WTC11 (cell line): ENCODE measurements at places on chromosomes 5 and 9.
A peak's percentile ranks its signal among the peaks of the same experiment; 100 is the strongest.

DNA sequence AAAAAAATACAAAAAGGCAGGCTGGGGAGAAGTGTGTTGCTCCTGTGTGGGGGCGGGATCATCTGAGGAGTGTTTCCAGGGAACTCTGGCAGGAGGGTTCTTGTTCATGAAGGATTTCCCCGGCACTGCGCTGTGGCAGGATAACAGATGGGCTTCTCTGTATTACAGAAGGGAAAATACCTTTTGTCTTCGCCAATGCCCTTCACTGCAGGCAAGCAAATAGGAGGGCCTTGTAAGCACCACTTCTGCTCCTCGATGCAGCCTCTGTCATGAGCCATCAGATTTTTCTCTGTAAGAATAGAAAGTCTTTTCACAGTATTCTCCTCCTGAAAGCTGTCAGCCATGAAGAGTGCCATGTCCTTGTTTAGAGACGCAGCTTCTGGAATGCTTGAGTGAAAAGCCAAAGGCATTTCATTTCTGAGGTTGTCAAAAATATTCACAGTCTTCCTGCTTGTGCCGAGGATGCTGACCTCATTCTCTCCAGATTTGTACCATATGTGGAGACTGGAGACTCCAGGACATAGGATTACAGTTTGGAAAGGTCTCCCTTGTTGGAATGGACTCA, 294.0 kb downstream of the YTHDC2 start:
- DNase-seq, result no peak

DNA sequence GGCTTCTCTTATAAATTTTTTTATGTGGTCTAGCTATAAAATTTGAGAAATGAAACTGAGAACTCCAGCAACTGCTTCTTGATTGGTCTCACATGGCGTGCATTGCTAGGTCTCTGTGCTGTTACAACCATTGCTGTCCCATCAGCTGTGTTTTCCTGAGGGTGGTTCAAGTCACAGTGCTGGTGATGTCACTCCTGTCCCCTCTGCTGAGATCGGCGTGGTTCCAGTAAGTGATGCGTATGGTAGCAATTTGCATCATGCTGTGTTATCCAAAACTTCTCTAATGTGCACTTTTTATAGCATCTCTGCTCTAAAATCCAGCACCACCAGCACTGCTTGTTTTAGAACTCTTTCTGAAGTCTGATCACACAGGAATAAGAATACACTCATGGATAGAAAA, 112.6 kb upstream of the ZNF608 start:
- no peak for DNase-seq

DNA sequence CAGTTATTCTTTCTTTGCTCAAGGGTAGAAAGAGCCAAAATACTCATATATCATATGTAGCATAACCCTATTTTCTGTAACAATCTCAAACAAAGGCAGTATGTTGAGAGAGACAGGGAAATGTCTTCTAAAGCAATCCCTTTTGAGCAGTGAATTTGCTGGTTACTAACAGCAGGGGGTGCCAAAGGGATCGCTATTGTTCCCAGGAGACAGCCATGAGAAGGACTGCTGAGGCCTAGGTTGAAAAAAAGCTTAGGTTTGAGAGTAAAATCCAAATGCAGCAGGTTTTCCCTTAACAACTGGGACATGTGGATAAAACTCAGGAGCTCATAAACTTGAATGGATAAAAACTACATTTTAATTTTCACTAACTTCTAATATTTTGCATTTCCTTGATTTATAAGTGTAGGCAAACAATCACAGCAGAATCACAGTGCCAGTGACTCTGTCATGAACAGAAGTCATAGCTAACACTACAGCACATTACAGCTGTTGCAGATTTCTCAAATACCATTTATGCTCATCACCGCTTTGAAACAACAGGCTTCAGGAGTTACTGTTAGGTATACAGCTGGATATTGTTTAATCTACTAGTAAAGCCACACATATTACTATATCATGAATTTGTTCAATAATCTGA, 148.4 kb downstream of the MAPKAP1 start:
- DNase-seq, result peak; percentile 64

GRCh38 chr9:136769710-136770191, 5.4 kb upstream of the LCN15 start:
- peak; percentile 82 for DNase-seq

- no peak for DNase-seq
Observed at GRCh38 chr9:3023449-3023848, 179.6 kb upstream of the PUM3 start.

GRCh38 chr5:151493665-151494064, 46.3 kb downstream of the SLC36A1 start:
- no peak for DNase-seq

- no peak for DNase-seq
Observed at GRCh38 chr5:105877592-105877991, 1793.1 kb downstream of the EFNA5 start.

GRCh38 chr5:138463419-138464007, 1.8 kb upstream of the EGR1 start:
- DNase-seq, result peak; percentile 36

DNA sequence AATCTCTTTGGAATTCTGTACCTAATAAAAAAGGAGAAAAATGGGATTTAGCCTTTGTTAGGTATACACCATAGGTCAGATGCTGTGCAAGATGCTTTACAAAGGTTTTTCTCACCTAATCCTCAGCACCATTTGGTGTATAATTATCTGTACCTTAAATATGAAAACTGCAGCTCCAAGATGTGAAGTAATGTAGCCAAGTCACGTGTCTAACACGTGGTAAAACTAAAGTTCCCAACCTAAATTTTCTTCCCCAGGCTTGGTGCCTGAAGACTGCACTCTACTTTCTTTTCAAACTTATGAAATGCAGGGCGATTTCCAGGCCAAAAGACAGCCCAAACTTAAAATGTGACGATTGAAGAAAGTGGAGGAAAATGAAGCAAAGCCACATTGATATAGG, 125.8 kb downstream of the CDH6 start:
- DNase-seq, result no peak

- no peak for DNase-seq
Observed at GRCh38 chr5:107388141-107388861, 282.4 kb downstream of the EFNA5 start.

DNA sequence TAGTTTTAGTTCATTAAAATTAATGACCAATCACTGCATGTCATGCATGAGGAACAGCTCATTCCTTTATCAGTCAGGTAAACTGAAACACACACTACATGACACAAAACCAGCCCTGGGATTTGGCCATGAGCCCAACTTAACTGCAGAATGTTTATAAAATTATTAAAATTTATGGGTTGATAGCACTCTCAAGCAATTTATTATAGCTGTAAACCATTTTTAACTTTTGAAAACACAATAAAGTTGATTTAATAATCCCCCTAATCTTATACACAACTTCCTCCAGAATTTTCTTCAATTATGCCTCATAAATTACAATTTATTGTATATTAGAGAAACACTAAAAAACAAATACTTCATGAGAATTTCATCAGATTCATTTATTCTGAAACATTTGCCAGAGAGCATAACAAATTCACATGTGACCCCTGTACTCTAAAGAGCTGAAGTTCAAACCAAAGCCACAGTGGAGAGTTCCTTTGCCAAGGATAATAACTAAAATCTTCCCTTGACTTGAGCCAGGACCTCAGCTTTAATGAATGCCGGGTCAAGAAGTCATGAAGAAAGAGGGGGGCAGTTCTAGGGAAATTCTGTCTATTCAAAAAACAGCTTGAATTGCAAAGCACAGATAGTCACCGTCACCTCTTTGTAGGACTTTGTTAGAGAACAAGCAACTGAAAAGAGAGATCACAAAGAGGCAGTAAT, 763.7 kb upstream of the GRAMD2B start:
- DNase-seq, result no peak

DNA sequence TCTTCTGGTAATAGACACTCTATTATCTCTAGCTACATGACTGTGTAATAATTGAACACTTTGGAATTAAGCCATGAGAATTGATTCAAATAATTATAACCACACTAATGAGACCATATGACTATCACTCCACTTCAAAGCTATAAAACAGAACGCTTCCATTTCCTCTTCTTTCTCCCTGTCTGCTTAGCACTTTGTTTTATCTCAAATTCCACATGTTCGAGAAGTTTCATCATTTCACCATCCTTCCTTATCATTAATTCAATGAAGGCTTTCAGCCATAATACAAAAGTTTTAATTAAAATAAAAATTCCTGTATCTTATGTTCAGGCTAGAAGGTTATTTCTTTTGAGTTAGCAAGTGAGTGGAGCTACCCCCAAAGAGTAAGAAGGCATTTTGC, 7.4 kb upstream of the DCTN4 start:
- DNase-seq, result no peak

- DNase-seq, result no peak
Observed at GRCh38 chr5:134609232-134609851, 23.3 kb downstream of the SAR1B start.

- DNase-seq, result no peak
Observed at GRCh38 chr9:127448112-127448805, 2.9 kb downstream of the RPL12 start.

GRCh38 chr9:123353041-123353440, 3.0 kb upstream of the CRB2 start:
- no peak for DNase-seq

DNA sequence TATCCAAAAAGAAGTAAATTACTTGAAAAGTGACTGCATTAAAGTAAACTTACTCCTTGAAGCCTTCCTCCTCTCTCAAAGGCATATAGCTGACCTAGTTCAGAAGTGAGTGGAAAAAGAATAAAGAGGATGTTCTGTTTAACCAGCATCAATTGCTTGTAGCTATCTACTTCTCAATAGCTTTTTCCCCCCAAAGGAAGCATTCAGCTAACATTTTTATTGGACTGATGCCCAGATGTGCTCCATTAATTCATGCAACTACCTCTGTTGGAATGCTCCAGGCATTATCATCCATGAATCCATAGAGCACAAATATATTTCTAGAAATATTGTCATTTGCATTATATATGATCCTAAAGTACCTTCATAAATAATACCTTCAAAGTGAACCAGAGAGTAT, 132.8 kb downstream of the RASEF start:
- no peak for DNase-seq

DNA sequence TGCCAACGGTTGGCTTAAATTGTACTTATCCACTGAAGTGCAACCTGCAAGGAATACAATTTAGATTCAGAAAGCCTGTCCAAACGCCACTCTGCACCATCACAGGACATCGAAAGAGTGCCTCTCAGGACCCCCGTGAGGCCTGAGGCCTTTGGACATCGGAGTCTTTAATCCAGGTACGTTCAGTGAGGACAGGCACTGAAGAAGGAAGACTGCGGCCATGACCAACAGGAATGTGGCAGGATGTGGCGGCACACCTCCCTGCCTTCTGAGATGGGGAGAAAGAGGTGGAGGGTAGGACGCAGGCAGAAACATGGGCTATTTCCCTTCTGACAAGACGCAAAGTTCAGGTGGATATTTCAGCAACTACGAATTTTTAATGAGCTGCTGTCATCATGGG, 205.8 kb downstream of the FANCC start:
- DNase-seq, result no peak

- DNase-seq, result no peak
Observed at GRCh38 chr9:83625178-83625577, 2.2 kb downstream of the IDNK start.

- no peak for DNase-seq
Observed at GRCh38 chr9:109335121-109335520, 14.3 kb upstream of the EPB41L4B start.

DNA sequence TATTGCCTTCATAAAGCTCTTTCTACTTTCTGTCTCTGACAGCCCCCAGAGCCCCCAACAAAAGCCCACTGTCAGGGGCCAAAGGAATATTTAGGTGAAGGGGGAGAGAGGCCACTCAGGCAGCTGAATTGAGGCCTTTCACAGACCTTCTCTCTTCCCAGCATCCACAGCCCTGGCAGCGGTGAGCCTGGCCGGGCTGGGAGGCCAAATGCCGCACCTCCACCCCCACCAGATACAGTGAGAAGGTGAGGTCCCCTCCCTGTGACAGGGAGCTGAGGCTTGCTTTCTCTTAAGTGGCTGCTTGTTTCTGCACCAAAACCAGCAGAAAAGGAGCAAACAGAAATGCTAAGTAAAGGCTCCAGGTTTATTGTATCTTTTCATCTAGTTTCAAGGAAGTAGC, 168.1 kb downstream of the ROR2 start:
- no peak for DNase-seq

DNA sequence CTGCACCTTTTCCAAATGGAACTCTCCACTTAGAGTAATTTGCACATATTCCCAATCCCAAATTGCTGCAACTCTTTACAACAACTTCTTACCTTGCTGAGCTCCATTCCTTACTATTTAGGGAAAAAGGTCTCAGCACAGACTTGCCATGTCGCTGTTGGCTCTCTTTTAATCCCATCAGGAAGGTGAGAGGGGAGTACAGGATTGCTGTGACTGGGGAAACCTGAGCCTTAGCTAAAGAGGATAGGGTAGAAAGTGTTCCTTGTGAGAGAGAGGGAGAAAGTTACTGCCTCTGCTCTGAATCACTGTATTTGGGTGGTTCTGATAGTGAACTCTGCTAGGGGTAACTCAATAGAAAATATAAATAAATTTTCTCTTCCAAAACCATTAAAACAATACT, 43.7 kb upstream of the GABRA1 start:
- no peak for DNase-seq

- DNase-seq, result no peak
Observed at GRCh38 chr9:77271023-77271690, 93.8 kb downstream of the VPS13A start.

- DNase-seq, result no peak
Observed at GRCh38 chr5:7325975-7326913, 69.7 kb upstream of the ADCY2 start.

DNA sequence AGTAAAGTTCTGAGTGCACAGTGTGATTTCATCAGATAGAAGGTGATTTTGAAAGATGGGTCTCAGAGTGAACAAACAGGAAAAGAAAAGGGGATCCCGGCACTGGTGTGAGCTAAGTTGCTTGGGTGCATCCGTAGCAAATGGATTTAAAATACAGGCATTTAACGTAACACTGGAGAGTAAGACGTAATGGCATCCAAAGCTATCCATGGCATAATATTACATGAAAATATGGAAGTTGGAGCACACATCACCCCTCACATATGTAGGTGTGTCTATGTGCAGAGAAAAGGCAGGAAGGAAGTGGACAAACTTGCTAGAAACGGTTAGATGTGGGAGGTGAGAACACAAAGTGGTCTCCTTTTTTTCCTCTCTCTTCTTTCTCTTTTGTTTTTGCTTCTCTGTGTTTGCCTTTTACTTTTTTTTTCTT, 38.2 kb upstream of the SEMA4D start:
- DNase-seq, result no peak

DNA sequence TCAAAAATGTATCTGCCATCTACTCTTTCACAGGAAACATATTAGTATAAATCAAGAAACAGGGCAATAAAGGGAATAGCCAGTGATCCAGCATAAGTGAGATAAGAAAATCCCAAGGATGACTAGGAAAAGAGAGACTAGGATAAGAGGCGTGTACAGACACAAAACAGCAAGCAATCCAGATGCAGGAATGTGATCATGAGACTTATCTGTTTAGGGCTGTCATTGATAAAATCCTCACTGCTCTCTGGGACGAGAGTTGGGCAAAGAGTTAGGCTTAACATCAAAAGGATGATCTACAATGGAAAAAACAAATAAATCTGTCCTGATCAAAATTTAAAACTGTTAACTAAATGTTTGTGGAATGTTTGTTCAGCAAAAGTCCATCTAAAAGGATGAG, 1156.8 kb upstream of the C9orf72 start:
- no peak for DNase-seq

GRCh38 chr5:7857926-7858632, 7.1 kb upstream of the CFAP90 start:
- no peak for DNase-seq

GRCh38 chr9:101465326-101465915, 29.8 kb upstream of the ALDOB start:
- DNase-seq, result peak; percentile 25
